Amygdala (tissue), 56 donors: ENCODE measurements at places on chromosomes 7 and 10.

- no peak for DNase-seq
These were observed 12.4 kb upstream of the CAMK2G start for GRCh38 chr10:73886661-73887293.

DNA sequence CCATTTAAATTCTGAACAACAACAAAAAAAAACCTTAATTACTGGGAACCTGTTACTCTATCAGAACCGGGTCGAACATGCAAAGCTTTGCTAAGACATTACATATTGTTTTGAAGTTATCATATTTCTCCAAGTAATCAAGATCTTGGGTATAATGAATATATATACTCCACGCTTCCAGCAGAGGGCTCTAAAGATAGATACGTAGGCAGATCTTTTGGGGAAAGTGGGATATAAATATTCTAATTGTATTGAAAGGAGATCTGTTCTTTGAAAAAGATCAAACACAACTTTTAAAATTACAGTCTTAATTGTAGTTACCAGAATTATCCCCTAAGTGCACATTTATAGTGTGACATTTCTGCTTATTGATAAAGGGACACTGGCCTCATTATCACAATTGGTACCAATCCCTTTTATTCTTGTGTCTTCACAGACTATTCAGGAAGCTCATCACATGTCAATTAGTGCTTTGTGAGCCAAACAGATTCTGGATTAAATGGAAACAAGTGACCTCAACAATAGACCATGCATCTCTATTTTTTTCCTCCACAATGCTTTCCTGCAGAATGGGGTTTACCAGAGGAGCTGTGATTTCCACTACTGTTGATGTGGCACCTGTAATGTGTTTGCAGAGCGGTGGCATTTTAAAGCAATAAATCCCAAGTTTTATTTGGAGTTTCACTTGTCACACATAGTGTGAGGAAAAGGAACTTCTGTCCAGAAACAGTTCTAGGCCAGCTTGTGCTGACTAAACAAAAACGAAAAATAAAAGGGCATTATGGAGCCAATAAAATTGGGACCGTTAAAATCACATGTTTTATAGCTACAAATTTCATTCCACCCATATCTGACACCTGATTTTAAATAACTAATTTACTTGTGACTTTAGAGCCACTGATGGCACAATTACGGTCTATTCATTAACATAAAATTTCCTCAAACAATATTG lies 122.4 kb downstream of the CTTNBP2 start:
- no peak for DNase-seq

- no peak for DNase-seq
These were observed 471 bp downstream of the MGMT start for GRCh38 chr10:129467359-129468064.

DNA sequence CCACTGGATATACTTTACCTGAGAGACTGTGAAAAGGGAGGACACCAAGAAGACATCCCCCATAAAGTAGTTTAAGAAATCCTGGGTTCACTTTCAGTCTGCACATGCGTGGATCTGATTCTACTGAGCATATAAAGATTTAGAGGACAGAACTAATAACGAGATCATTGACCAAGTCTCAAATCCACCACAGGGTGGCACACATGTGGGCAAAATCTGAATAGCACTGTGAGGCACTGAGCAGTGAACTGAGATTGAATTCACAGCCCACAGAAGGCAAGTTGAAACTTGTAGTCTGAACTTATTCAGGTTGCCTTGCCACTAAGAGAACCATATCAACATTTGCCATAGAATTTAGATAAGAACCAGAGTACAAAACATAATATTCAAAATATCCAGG lies 818.6 kb downstream of the GRID1 start:
- DNase-seq, result peak; percentile 85

DNA sequence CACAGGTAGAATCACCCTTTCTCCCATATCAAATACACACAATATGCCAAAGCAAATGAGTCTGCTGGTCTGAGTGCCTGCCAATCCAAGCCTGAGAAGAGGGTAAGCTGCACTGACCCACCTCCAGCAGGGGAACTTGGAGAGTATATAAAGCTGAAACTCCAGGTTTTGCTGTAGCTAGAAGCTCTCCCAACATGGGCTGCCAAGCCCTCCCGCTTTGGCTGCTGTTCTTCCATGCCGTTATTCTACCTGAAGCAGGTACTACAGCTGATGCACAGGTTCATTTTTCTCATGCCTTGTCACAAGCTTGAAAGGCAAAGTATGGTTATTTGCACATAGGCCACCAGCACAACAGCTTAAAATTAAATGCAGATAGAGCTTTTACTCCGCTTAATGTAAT lies 21.5 kb upstream of the C10orf120 start:
- DNase-seq, result no peak

- no peak for DNase-seq
These were observed 35.8 kb upstream of the DNMBP start for GRCh38 chr10:100045592-100045991.

- no peak for DNase-seq
These were observed 255.6 kb downstream of the ZEB1 start for GRCh38 chr10:31574577-31574976.

GRCh38 chr7:37128327-37129034 lies 320.2 kb downstream of the ELMO1 start:
- no peak for DNase-seq

DNA sequence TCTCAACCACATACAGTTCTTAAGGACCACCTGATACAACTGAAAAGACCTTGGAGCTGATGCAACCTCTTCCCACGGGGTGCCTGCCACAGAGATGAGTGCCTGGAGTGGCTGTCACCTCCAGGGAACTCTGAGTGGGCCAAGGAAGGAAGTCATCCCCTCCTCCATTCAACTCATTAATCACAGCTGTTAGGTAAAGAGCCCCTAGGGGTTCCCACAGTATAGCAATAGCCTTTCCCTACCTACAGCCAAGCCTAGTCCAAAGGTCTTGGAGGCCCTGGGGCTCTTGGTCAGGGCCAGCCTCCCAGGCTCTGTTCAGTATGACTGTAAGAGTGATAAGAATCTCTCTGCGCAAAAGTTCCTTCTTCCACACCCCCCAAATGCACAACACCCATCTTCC lies 70.4 kb upstream of the NFE2L3 start:
- DNase-seq, result no peak

DNA sequence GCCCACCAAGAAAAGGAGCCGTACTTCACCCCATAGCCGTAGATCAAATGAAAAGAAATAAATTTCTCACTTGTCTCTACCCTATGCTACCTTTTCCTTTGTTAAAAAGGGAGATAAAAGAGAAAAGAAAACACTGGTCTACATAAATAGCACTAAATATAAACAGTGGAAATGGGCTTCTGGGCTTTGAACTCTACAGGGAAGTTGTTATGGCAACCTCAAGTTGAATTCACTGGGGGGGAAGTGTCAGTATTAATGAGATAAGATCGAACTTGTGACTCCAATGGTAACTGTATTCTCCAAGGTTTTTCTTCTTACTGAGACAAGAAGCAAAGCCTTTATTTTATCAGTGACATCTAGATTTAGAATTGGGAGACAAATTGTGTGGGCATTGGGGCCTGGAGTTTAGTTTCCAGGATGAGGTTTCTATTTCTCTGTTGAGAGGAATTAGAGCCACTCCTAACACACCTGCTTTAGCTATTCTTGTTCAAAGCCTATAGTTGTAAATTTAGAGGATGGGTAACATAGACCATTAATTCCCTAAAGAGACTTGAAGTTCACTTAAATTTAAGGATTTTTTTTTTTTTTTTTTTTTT lies 604.3 kb upstream of the GALNT17 start:
- DNase-seq, result no peak

GRCh38 chr10:71600849-71601248 lies 118.7 kb downstream of the C10orf105 start:
- no peak for DNase-seq

- DNase-seq, result no peak
These were observed 165.8 kb downstream of the LRRC4 start for GRCh38 chr7:127865466-127865865.

- no peak for DNase-seq
These were observed 42.4 kb upstream of the FGL2 start for GRCh38 chr7:77242068-77242467.

DNA sequence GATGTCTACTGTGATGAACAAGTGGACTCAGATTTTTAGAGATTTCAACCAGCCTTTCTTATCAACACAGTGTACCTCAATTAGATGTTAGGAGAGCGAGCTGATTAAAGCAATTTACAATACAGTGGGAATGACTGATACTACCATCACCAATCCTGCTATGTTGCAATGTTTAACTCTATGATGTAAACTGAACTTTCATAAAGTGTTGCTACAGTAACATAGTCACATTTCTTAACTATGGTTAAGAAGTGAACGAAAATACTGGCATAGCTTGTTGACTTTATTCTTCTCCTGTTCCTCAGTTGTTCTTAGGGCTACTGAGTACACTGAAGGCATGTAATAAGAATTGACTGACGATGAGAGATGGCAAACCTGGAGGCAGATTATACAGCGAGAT lies 139.8 kb downstream of the MYOF start:
- no peak for DNase-seq

DNA sequence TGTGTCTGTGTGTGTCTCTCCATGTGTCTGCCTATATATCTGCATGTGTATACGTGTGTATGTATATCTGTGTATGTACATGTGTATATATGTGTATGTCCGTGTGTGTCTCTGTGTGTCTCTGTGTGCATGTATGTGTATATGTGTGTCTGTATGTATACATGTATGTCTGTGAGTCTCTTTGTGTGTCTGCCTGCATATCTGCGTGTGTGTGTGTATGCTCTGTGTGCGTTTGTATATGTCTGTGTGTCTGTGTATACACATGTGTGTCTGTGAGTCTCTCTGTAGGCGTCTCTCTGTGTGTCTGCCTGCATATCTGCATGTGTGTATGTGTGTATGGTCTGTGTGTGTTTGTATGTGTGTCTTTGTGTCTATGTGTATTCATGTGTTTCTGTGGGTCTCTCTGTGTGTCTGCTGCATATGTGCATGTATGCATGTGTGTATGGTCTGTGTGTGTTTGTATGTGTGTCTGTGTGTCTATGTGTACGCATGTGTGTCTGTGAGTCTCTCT lies 23.7 kb upstream of the KLF6 start:
- no peak for DNase-seq

GRCh38 chr10:108443636-108444035 lies 1279.1 kb upstream of the SORCS1 start:
- no peak for DNase-seq

DNA sequence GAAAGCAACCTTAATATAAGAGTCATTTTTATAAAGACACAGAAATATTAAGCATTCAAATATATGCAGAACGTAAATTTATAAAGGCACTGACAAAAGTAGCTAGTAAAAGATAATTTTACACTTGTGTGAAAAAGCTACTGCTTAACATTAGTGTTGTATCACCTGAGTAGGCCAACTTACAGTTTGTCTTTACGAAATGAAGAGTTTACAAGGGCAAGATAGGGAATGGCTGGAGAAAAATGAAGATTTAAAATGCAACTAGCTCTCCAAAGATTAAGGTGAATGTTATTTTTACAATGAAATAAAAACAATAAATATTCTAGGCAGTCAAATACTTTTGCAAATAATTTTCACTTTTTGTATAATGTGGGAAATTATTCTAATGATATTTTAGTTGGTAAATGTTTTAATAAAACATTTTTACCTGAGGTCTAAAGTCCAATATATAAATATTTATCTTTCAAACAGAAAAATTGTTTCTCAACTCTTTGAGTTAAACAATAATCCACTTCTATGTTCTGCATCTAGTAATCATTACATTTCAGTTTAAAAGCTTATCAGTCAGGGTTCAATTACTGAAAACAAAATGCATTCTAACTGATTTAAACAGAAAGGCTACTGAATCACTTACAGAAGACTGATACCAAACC lies 382.6 kb downstream of the IPMK start:
- no peak for DNase-seq

GRCh38 chr10:18368682-18369081 lies 228.5 kb downstream of the CACNB2 start:
- DNase-seq, result no peak

GRCh38 chr10:14086596-14086995 lies 244.1 kb downstream of the FRMD4A start:
- no peak for DNase-seq

DNA sequence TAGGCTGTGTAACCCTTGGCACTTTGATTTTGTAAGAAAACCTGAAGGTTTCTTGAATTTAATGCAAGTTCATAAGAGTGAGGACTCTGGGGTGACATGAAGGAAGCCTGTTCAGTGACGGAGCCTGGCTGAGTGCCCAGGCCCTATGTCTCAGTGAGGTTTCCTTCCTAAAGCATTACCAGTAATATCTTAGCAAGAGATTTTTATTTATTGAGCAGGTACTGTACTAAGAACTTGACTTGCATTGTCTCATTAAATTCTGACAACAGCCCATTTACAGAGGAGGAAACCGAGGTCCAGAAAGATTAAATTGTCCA lies 197.2 kb downstream of the HECW1 start:
- no peak for DNase-seq

DNA sequence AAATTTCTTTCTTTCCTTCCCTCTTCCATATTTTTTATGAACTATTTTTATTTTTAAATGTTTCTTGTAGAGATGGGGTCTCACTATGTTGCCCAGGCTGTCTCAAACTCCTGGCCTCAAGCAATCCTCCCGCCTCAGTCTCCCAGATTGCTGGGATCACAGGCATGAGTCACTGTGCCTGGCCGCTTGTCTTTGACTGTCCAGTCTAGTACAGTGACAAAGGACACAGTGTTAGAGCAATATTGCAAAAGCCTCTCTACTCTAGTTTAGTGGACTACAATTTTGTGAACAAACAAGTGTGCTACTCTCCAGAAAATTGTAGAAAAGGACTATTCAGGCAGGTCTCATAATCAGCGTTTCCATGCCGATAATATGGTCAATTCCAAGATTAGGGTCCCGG lies 11.0 kb downstream of the CPA4 start:
- no peak for DNase-seq

DNA sequence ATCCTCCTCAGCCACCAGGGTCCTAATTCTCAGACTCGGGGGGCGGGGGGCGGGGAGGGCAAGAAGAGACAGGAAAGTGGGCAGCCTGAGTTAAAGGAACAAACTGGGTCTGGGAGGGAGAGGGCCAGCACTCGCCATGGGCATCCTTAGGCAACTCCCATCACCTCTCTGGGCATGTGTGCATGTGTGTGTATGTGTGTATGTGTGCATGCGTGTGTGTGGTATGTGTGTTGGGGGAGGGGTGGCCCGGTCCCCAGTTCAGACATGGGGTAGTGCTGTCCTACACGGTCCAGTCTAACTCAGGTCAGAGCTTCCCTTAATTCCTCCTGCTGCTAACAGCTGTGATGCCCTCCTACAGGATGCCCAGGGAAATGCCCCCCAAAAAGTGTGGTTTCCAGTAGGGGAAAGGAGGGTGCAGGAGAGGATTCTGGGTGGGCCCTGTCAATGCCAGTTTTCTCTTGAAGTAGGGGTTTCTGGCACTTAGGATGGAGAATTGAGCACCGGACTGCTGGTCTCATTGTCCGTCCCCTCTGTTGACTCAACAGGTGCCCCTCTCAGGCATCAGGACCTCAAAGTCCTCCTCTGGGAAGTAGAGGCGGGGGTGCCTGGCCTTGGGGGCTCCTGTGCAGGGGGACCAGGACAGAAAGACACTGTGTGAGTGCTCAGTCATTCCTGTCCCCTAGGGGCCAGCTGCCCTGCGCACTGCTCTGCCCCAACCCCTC lies 15.1 kb upstream of the ZMIZ1 start:
- no peak for DNase-seq
